Astrocyte (in vitro differentiated cells and primary cell): ENCODE measurements at places on chromosomes 12 and 14. TPM values are rescaled to one million over a fixed set of nuclear protein-coding genes. Genes with fewer than 3 reads are reported as not detected.

DNA sequence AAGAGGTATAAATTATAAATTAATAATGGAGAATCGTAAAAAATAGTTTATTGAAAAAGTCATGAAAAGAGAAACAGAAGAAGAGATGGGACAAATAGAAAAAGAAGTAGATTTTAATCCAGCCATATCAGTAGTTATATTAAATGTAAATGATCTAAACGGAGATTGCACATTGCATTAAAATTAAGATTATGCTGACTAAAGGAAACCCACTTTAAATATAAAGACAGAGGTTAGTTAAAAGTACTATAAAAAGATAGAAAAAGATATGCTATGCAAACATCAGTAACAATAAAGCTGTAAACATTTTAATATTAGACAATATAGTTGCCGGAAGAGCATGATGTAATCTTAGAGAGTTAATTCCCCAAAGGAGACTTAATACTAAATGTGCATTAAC lies 5.4 kb upstream of the MBIP start:
- DNase-seq: no peak

- DNase-seq: no peak
Observed at GRCh38 chr12:117161460-117162166, 28.7 kb downstream of the FBXO21 start.

GRCh38 chr14:73720636-73721035 lies 6.5 kb upstream of the PNMA1 start:
- DNase-seq: no peak

DNA sequence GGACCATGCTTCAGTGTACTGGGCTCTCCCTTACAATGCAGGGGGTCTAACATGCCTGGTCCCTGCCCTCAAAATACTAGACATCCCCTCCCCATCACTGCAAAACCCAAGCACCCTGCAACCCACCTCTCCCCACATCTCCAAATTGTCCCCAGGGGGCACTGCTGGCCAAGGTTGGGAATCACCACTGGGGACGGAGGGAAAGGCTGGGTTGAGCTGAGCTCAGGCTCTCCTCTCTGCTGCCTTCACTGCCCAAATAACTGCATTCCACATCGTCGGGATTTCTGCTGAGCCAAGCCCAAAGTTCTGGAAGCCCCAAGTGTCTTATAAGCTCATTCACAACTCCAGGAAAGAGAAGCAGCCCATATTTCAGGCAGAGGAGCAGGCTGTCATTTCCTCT lies 69.6 kb downstream of the NT5DC3 start:
- DNase-seq: peak; percentile 6

GRCh38 chr12:68102163-68102562 lies 57.4 kb downstream of the IFNG start:
- no peak for DNase-seq

The AKAP3 gene
- 0.94 and 1.4 TPM in 2 replicates for total RNA-seq

The PPP1R1A gene
- 0.52 and 0.58 TPM in 2 replicates for total RNA-seq

The TMPRSS12 gene
- not detected in 2 replicates for total RNA-seq

The MMAB gene
- 15.2 and 17.8 TPM in 2 replicates for total RNA-seq

The CHGA gene
- total RNA-seq: not detected in 2 replicates

The DLGAP5 gene
- 2.2 and 5.4 TPM in 2 replicates for total RNA-seq
